ENCODE measurements at places on chromosomes 3 and 15. TPM values are rescaled to one million over a fixed set of nuclear protein-coding genes. Genes with fewer than 3 reads are reported as not detected.

- H3K27me3 ChIP-seq = no peaks in the 10 kb centered on the region
- DNase-seq = no peak
- H3K27ac ChIP-seq = no peak overlapping the region
- H3K4me3 ChIP-seq = no peak overlapping the region
Measured at GRCh38 chr15:58495891-58496408, 64.2 kb downstream of the LIPC start.

The GPR149 gene
- total RNA-seq = not detected

DNA sequence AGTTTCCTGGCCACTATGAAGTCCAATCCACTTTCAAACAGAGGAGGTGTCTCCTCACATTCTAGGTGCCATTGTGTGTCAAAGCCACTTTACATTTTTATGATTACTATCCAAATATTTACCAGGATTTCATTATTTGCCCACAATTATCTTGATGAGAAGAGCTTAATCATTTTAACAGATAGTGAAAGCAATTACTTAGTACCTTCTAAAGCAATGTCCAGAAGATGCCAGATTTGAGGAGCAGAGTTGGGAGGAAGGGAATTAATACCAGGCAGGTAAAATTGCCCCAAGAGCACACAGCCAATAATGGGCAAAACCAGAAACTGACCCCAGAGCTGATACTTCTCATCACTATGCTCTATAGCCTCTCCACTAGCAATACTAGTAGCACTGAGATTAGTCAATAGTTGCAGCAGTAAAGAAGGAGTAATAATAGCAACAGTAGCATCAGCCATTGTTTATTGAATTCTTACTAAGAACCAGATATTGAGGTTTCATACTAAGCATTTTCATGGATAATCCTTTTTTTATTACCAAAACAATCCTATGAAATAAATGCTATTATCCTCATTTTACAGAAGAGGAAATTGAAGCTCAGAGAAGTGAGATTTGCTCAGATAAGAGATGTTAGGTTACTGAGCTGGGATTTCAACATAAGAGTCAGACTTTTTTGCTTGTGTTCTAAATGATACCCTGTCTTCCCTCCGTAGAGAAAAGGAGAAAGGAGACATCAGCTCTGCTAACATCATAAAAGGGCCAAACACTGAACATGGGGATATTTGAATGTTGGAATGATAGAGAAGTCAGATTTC lies 509.3 kb upstream of the CFAP20DC start:
- H3K36me3 ChIP-seq = no peaks in the 10 kb centered on the region
- H3K27me3 ChIP-seq = no peaks in the 10 kb centered on the region
- no peak overlapping the region for H3K4me3 ChIP-seq
- DNase-seq = no peak
- H3K4me1 ChIP-seq = no peaks in the 10 kb centered on the region

The CFAP161 gene
- total RNA-seq = not detected

The EIF5A2 gene
- total RNA-seq = 4.1 TPM

DNA sequence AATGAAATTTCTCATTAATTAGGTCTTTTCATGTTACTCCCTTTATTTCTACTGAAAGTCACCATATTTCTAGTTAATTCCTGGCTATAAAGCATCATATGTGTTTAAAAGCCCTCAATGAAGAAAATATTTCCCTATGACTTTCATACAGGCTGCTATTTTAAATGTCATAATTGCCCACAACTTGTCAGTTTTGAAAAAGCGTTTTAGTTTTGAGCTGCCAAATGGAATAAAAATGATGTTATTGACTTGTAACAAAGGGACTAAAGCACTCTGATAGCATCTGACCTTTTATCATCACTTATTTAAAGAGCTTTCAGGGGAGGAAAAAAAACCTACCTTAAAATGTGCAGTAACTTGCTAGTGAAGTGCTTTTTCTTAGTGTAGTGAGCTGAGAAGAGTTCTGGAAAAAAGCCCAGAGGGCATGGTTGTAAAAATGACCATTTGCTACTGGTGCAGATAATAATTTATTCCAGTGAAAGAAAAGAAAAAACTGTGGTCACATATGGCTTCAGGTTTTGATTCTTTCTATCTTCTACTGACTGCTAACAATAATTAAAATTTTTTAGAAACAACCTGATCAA lies 877.2 kb downstream of the CADM2 start:
- no peak for DNase-seq
- H3K36me3 ChIP-seq = no peaks in the 10 kb centered on the region
- H3K27me3 ChIP-seq = no peaks in the 10 kb centered on the region
- no peaks in the 10 kb centered on the region for H3K4me1 ChIP-seq

The UROC1 gene
- not detected for total RNA-seq

- H3K27ac ChIP-seq = no peak overlapping the region
- H3K27me3 ChIP-seq = no peaks in the 10 kb centered on the region
- no peak for DNase-seq
- H3K4me3 ChIP-seq = no peak overlapping the region
- H3K4me1 ChIP-seq = no peaks in the 10 kb centered on the region
- H3K36me3 ChIP-seq = peaks cover 29% of the 10 kb centered on the region
Measured at GRCh38 chr3:58260733-58261132, 23.1 kb downstream of the ABHD6 start.

The ROBO2 gene
- total RNA-seq = not detected

The LMAN1L gene
- 1.1 TPM for total RNA-seq

GRCh38 chr15:76337059-76337695 lies 604 bp downstream of the ISL2 start:
- no peaks in the 10 kb centered on the region for H3K36me3 ChIP-seq
- peak overlapping the region; percentile 40 for H3K4me3 ChIP-seq

- no peak for DNase-seq
- no peak overlapping the region for H3K27ac ChIP-seq
- H3K4me3 ChIP-seq = no peak overlapping the region
- no peaks in the 10 kb centered on the region for H3K27me3 ChIP-seq
Measured at GRCh38 chr3:156551746-156552145, 3.2 kb downstream of the SSR3 start.

- no peak for DNase-seq
- no peaks in the 10 kb centered on the region for H3K27me3 ChIP-seq
- no peaks in the 10 kb centered on the region for H3K4me1 ChIP-seq
- peaks cover 6% of the 10 kb centered on the region for H3K36me3 ChIP-seq
- no peak overlapping the region for H3K4me3 ChIP-seq
Measured at GRCh38 chr15:49121901-49122300, 33.5 kb downstream of the COPS2 start.

GRCh38 chr3:24012589-24013269 lies 67.6 kb downstream of the NR1D2 start:
- no peak overlapping the region for H3K4me3 ChIP-seq
- H3K4me1 ChIP-seq = no peaks in the 10 kb centered on the region
- H3K36me3 ChIP-seq = no peaks in the 10 kb centered on the region
- no peak overlapping the region for H3K27ac ChIP-seq
